Smooth muscle cell of trachea (primary cell): ENCODE measurements at places on chromosomes 13 and 19. TPM values are rescaled to one million over a fixed set of nuclear protein-coding genes. Genes with fewer than 3 reads are reported as not detected.

Gene NPAS1
- 0.83 TPM in 1 of 2 replicates, not detected in the other for total RNA-seq

Gene MEIS3
- 27.1 and 61.9 TPM in 2 replicates for total RNA-seq

Gene CEACAM7
- not detected in 2 replicates for total RNA-seq

Gene REXO1
- 8.3 and 12.9 TPM in 2 replicates for total RNA-seq

Gene C19orf67
- 0.17 TPM in 1 of 2 replicates, not detected in the other for total RNA-seq

Gene WASF3
- total RNA-seq: 12.2 and 14.2 TPM in 2 replicates

Gene NEK3
- total RNA-seq: 5.8 and 22.1 TPM in 2 replicates

Gene LMTK3
- 0.15 and 0.50 TPM in 2 replicates for total RNA-seq

Gene CEACAM3
- not detected in 2 replicates for total RNA-seq

Gene PLIN5
- not detected in 2 replicates for total RNA-seq

Gene PPP1R15A
- total RNA-seq: 70.0 and 111 TPM in 2 replicates

Gene ACP5
- 0.66 TPM in 1 of 2 replicates, not detected in the other for total RNA-seq

Gene CGB8
- not detected in 2 replicates for total RNA-seq

Gene KLF1
- total RNA-seq: 0.17 TPM in 1 of 2 replicates, not detected in the other

Gene ZNF345
- total RNA-seq: 2.8 and 4.9 TPM in 2 replicates

Gene MUC16
- not detected in 2 replicates for total RNA-seq

Gene CEACAM8
- not detected in 2 replicates for total RNA-seq

Gene RNF113B
- not detected in 2 replicates for total RNA-seq

Gene RPS5
- total RNA-seq: 1,695 and 1,835 TPM in 2 replicates

Gene MISP
- under 0.01 and 0.17 TPM in 2 replicates for total RNA-seq

Gene BCAM
- 9.3 and 31.3 TPM in 2 replicates for total RNA-seq

Gene TMEM59L
- total RNA-seq: 0.29 and 4.6 TPM in 2 replicates

Gene FGF14
- total RNA-seq: 0.17 and 1.7 TPM in 2 replicates

Gene DPF1
- total RNA-seq: 1.3 and 2.2 TPM in 2 replicates

Gene ONECUT3
- total RNA-seq: under 0.01 TPM in 1 of 2 replicates, not detected in the other

Gene CGB7
- total RNA-seq: not detected in 2 replicates

Gene MYH14
- not detected in 2 replicates for total RNA-seq

Gene DKKL1
- total RNA-seq: 0.44 TPM in 1 of 2 replicates, not detected in the other

Gene OR10H5
- not detected in 2 replicates for total RNA-seq

Gene ZNF571
- 2.3 and 3.2 TPM in 2 replicates for total RNA-seq

Gene TUBB4A
- total RNA-seq: not detected in 2 replicates

Gene C13orf42
- not detected in 2 replicates for total RNA-seq

Gene SOX1
- not detected in 2 replicates for total RNA-seq

Gene KASH5
- total RNA-seq: 0.17 TPM in 1 of 2 replicates, not detected in the other

Gene SNRPD2
- 228 and 382 TPM in 2 replicates for total RNA-seq

Gene STOML3
- not detected in 2 replicates for total RNA-seq

Gene ZNF324B
- 8.4 and 12.1 TPM in 2 replicates for total RNA-seq

Gene ITGBL1
- 70.7 and 102 TPM in 2 replicates for total RNA-seq

Gene CACNG6
- 0.33 TPM in 1 of 2 replicates, not detected in the other for total RNA-seq

Gene HCST
- 0.87 and 1.8 TPM in 2 replicates for total RNA-seq

Gene WDR87
- under 0.01 TPM in 1 of 2 replicates, not detected in the other for total RNA-seq

Gene SGCG
- total RNA-seq: 0.83 TPM in 1 of 2 replicates, not detected in the other

Gene OR7A5
- not detected in 2 replicates for total RNA-seq

Gene NCAN
- total RNA-seq: under 0.01 TPM in 2 replicates

Gene ZNF491
- total RNA-seq: 3.8 and 4.6 TPM in 2 replicates

Gene ZMYM5
- total RNA-seq: 12.7 and 20.2 TPM in 2 replicates

Gene PCDH9
- total RNA-seq: 2.5 and 2.6 TPM in 2 replicates

Gene PEAK3
- not detected in 2 replicates for total RNA-seq

Gene TMPRSS9
- under 0.01 TPM in 1 of 2 replicates, not detected in the other for total RNA-seq

Gene YIF1B
- total RNA-seq: 67.3 and 73.1 TPM in 2 replicates

Gene TNNI3
- 0.66 TPM in 1 of 2 replicates, not detected in the other for total RNA-seq

Gene NTN5
- total RNA-seq: under 0.01 and 0.33 TPM in 2 replicates
